ENCODE measurements at places on chromosomes 13 and 19. TPM values are rescaled to one million over a fixed set of nuclear protein-coding genes. Genes with fewer than 3 reads are reported as not detected.

The FAM216B gene
- polyA plus RNA-seq, result not detected

DNA sequence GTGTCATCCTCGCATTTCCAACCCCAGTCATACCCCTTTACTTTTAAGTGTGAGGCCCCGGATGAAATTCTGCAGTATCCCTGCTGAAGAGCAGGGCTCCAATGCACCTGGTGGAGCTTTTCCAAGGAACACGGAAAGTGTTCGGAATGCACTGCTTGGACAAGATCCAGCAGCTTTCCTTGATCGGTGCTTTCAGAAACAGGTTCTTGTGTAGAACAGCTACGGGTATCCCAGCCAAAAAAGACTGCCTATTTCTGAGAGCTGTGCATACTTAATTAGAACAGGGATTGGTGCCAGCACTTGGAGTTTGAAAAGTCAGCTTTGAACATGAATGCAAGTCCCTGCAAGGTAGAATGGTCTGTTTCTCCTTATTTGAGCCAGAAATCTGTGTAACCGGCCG, 87.2 kb upstream of the C1QTNF9B start:
- peak; percentile 36 for DNase-seq

GRCh38 chr13:27168906-27169657, 2.5 kb downstream of the USP12 start:
- no peak for DNase-seq

- no peak for DNase-seq
Measured at GRCh38 chr19:35775046-35775297, 392 bp upstream of the ARHGAP33 start.

Data from renal cortex interstitium (tissue), 15 donors.